CD4-positive, alpha-beta T cell treated with Interleukin-6 at 100 ng/mL for 8 hours (primary cell): ENCODE measurements at places on chromosomes 12 and 14.

- no peak for DNase-seq
Measured at GRCh38 chr12:65275627-65276026, 2.9 kb upstream of the MSRB3 start.

DNA sequence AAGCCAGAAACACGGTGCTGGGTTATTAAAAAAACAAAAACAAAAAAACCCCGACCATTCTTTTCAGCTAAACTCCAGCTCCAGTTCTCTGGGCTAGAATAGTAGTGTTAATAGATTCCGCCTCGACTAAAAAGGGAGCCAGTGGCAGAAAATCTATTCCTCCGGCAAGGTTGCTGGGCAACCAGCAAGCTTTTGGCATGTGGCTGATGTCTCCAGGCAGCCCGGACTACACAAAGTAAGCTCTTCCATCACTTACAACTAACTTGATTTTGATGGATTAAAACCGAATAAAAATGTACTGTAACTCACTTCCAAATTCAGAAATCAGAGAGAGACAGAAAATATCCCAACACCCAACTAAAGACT lies 126.4 kb upstream of the FOXN3 start:
- DNase-seq, result no peak

- no peak for DNase-seq
Measured at GRCh38 chr14:90544566-90544965, 147.7 kb downstream of the CALM1 start.

DNA sequence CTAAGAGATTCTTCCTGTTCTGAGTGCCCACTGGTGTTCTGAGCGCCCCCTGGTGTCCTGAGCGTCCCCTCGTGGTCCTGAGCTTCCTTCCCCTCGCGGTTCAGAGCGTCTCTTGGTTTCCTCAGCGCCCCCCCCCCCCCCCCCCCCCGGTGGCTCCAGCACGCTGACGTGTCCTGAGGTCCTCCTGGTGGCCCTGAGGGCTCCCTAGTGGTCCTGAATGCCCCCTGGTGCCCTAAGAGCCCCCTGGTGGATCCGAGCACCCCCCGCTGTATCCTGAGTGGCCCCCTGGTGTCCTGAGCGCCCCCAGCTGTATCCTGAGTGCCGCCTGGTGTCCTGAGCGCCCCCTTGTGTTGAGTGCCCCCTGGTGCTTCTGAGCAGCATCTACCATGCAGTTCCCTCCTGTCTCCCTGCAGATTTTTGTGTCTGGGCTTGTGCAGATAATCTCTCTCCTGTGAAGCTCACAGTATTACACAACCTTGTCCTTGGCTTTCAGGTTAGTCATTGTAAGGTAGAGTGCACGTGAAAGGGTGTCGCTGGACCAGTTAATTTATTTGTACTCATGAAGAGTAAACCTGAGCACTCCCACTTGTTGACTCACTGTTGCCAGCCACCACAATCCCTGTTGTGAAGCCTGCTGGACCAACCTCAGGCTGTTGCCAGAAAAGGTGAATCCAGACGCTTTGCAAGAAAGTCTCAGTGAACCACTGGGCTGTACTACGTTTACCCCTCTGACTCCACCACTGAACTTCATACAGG lies 1168.4 kb downstream of the TMEM121 start:
- DNase-seq, result peak; percentile 19

DNA sequence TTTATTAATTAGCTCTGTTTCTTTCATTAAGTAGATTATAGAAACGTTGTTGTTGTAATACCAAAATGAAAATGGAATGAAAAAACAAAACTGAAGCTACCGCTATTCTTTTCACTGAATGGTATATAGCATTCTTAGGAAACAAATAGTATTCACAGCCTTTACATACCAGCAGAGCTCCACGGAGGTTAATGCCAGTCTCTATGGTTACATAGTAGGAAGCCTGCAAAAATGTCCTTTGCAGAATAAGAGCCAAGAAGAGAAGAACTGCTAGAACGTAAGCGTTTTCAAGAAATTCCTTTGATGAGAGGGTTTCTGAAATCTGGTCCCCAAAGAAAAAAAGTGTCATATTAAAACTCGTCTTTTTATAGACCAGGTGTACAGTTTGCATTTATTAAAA lies 30.6 kb downstream of the ABCC9 start:
- no peak for DNase-seq

- no peak for DNase-seq
Measured at GRCh38 chr12:109773384-109774011, 59.7 kb downstream of the TRPV4 start.

DNA sequence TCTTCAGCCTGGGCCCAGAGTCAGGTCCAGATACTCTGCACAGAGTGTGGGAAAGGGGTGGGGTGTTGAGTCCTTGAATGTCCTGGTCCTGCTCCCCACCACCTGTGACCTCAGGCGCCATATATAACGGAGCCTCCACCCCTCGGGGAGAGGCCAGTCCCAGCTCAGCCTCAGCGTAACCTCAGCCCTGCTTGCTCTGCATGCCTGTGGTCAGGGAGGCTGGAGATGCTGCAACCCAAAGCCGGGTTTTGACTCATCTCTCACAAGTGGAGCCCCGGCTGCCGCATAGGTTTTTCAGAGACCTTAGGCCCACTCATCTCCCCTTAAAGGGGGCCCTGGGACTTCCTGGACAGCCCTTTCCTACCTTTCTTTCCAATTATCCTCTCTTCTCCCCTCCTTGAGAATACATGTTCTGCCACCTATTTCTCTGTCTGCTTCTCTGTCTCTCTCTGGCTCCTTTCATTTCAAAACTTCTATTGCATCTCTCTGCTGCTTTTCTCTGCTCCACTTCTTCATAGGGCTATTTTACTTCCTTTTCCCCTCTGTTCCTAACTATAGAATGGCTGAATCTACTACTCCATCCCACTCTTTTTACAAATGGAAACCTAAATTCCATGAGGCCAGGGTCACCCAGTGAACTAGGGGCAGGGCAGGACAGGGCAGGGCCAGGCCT lies 1.2 kb downstream of the ITGB7 start:
- peak; percentile 55 for DNase-seq

- DNase-seq, result no peak
Measured at GRCh38 chr12:91910871-91911388, 234.7 kb downstream of the BTG1 start.
